ENCODE measurements at places on chromosomes 16 and 17. TPM values are rescaled to one million over a fixed set of nuclear protein-coding genes. Genes with fewer than 3 reads are reported as not detected.

DNA sequence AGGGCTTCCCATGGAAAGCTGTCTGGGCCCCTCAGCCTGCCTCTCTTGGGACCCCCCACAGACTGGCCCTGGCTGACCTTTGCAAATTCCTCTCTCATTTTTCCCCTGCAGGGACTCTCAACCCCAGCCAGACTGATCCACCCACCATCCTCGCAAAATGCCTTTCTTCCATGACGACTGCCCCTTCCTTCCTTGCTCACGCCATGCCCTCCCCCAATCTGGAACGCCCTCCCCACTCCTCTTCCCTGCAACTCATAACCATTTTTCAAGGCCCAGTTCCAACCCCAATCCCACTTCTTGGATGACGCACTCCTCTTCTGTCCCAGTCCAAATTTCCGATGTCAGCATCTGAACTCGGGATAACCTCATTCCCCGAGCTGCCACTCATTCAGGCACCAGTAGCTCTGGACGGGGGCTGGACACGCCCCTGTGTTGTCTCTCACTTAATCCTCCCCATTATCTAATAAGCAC is 1.3 kb upstream of the DNAI2 start:
- no peak for DNase-seq

DNA sequence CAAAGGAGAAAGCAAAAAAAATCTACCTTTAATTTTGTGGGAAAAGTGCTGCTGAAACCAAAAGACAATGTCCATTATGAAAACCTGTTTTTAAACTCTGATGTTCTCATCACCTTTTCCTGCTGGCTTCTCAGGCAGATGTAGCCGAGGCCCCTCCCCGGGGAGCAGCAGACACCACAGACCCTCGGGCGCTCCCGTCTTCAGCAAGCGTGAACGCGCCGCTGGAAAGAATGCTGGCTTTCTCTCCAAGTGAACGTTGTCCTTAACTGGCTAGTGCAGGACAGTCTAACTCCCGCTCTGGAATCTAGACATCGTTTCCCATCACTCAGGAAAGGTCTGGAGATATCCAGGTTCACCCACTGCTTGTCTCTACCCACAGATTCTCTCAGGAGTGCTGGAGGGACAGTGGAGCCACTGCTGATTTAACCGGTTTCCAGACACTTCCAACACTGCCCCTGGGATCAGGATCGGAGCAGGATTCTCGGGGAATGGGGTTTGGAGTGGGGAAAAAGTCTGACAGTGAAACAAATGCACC is 211.2 kb downstream of the RBFOX3 start:
- no peak for DNase-seq

- peak; percentile 7 for DNase-seq
Measured at GRCh38 chr16:85431431-85432124, 181.5 kb upstream of the GSE1 start.

DNA sequence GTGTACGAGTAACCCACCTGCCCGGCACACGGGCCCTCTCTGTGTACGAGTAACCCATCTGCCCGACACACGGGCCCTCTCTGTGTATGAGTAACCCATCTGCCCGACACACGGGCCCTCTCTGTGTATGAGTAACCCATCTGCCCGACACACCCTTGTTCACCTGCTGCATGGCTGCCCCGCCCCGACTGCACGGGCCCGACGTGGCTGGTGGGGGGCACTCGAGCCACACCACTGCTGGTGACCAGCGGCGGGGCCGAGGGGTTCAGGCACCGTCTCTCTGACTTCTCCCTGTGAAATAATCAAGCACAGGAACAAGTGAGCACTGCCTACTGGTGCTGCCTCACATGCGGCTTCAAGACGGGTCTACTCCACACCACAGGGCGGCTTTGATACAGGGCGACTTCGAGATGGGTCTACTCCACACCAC is 22.1 kb downstream of the MAP1LC3B start:
- DNase-seq = no peak

- no peak for DNase-seq
Measured at GRCh38 chr17:66073384-66073783, 118.5 kb downstream of the CEP112 start.

Gene LITAF
- 171 TPM for total RNA-seq

- DNase-seq = no peak
Measured at GRCh38 chr17:1958134-1958881, 66.8 kb downstream of the RTN4RL1 start.

- no peak for DNase-seq
Measured at GRCh38 chr16:58465817-58466216, 34.1 kb upstream of the NDRG4 start.

DNA sequence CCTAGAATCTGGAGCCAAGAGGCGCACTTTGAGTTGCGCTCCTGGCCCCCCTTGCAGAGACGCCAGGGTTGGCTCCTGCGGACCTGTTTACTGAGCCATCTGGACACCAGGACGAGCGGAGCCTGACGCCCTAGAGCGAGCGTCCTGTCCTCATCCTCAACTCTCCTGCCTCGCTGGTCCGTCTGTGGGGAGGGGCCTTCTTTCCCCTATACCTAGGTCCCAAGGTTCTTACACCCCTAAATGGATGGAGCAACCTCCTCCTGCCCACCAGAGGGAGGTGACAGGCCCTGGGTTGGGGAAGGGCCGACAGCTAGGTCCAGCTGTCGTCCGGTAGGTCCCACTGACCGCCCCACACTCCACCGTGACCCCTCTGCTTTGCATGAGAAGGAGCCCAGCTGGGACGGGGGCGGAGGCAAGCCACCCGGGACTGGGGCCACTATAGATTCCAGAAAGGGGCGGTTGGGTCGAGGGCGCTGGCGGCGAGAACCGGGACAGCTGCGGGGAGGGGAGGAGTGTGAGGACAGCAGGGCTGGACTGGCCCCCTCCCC is 3.1 kb upstream of the LHX1 start:
- no peak for DNase-seq

DNA sequence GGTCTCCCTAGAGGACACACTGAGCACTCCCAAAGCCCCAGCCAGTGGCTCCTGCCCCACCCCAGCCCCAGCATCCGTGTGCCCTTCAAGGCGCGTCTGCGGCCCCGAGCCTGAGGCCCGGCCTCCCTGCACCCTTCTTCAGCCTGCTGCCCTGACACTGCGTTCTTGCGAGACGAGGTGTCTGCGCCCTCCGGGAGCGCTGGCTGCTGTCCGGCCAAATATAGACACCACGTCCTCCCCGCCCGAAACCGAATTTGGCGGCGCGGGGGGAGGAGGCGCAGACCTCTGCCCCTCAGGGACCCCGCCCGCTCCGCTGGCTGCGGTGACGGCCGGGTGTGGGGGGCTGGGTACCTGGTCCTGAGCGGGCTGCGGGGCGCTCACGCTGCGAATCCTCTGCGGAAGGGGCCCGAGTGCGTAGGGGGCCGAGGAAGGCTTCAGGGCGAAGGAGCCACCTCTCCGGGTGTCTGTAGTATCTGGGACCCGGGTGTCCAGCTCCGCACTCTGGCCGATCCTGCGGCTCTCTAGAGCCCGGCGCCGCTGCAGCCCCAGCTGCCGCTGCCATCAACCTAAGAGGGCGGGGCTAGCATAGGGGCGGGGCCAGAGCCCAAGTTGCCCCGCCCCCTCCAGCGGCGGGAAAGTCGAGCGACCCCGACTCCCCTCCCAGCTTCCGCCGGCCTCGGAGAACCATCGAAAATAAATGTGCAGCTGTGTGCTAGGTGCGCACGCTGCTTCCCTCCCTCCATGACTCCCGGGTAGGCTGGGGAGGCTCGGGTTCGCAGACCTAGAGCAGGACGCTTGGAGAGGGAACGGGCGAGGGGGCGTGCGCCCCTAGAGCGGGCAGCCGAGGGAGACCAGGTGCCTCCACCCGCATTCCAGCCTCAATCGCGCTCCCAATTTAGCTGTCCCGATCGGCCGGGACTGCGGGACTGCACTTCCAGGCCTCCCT is at the start of gene CORO6:
Gene CORO6, minus strand, starts transcription at position 576 of the 946 bp plus-strand sequence. CDS start 1,491 bp downstream, outside the sequence.
- DNase-seq = peak; percentile 35

Gene TNFRSF13B
- 0.79 TPM for total RNA-seq

DNA sequence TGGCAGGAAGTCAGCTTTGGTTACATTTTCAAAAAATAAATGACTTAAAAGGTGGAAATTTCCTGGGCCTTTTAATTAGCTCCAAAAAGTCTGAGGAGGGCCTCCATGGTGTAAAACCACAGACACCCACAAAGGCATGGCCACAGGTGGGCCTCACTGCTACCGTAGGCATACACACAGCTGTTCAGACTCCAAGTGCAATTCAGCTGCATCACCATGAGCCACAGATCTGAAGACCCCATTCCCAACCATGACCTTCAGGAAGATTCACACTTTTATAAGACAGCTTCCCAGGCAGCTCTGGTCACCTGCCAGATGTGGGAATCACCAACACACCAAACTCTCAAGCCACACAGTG is 20.6 kb downstream of the CSNK2A2 start:
- DNase-seq = no peak

Gene GDPD3
- total RNA-seq = 88.7 TPM

- no peak for DNase-seq
Measured at GRCh38 chr16:73252446-73252845, 204.5 kb upstream of the ZFHX3 start.

- DNase-seq = no peak
Measured at GRCh38 chr17:71234349-71234748, 886.5 kb upstream of the SOX9 start.

DNA sequence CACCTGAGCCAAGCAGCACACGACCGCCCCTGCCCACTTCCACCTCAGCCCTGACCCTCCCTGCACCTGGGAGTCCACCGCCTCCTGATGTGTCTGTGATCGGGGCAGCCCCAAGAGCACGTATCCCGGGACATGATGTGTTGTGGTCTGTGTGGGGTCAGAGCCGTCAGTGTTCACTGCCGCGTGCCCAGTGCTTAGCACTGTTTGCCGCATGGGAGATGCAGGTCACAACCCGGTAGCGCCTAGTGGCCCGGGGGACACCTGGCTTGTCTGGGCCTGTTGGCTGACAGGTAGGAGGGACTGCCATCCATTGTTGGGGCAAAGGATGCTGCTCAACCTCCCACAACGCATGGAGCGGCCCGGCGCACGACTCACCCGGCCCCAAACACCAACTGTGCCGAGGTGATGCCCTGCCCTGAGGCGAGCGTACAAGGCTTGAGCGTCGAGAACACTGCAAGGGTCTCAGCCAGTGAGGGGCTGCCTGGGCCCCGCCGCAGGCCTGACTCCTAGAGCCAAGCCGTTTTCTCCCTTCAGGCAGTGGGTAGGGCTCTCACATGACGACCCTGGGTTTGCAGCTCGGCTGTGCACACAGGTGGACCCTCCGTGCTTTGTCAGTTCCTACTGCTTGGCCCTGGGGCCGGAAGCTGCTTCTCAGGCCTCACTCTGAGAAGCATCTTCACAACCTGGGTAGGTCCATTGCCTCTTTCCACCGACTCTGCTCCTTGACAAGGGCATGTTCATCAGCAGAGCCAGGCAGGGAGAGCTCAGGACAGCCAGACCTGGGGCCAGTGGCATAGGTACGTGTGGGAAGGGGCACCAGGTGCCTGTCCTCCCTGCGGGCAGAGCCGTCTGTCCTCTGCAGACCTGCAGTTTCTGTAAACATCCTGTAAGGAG is 5.9 kb upstream of the C16orf95 start:
- no peak for DNase-seq

Gene CES4A
- total RNA-seq = 12.1 TPM

GRCh38 chr17:40647624-40648383 is at the start of gene SMARCE1:
Gene SMARCE1 (minus strand): TSS chr17:40647818. CDS start chr17:40645802, 2,016 bp downstream.
- DNase-seq = peak; percentile 79

DNA sequence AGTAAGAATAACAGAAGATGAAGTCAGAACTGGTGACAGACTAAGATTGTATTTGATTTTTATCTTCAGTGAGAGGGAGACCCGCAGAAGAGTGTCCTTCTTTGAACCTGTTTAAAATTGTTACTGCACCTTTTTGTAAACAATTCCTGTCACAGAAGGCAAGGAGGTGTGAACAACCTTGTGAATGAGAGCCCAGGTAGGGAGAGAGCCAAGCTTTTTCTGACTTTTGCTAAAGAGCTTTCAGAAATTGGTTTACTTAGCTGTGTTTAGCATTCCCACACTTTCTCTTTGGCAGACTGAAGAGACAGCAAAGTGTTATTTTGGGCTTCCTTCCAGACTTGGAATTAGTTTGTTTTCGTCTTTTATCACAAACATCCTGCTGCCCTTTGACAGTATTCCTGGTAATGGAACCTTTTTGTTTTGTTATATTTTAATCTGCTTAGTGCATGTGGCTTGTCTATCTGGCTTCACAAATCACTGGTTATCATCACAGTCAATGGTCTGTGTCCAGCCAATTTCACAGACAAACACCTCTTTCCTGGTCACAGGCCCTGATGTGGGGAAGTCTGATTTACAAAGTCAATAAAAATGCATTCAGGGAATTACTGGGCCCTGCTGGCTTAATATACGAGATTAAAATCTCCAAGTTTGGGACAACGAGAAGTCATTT is 85.7 kb upstream of the HS3ST2 start:
- no peak for DNase-seq

- no peak for DNase-seq
Measured at GRCh38 chr17:49645654-49646053, 32.2 kb downstream of the SPOP start.

- no peak for DNase-seq
Measured at GRCh38 chr16:50458667-50459495, 89.3 kb upstream of the NKD1 start.

DNA sequence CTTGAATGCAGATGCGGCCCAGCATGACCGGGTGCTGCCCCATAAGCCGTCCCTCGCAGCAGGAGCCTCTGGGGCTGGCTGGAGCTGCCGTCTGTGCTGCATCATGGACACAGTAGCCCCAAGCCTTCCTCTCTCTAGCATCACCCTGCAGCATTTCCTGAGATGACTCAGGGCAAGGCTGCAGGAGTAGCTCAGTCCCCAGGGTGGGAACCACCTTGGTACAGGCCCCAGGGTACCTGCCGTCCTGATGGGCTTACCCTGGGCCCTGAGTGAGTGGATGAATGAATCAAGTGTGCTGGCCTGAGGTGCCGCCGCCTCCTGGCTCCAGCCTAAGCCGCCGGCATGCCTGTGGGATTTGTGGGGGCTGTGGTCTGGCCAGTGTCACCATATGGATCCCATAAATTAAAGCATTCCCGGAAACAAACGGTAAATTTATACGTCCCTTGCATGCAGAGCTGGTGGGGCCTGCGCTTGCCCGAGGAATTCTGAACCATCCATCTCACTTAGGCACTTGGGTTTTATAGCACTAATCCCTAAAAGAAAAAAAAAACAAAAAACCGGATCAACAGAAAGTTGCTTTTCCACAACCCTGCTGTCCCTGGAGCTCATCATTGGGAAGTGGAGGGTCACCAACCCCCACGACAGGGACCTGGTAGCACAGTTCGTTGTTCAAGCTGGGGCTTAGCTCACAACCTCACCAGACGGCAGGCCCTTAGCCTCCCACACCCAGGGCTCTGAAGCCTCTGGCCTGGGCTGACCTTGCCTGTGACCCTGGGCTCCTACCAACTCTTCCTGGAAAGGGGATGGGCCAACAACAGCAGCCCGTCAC is 242.6 kb upstream of the CIBAR2 start:
- no peak for DNase-seq

DNA sequence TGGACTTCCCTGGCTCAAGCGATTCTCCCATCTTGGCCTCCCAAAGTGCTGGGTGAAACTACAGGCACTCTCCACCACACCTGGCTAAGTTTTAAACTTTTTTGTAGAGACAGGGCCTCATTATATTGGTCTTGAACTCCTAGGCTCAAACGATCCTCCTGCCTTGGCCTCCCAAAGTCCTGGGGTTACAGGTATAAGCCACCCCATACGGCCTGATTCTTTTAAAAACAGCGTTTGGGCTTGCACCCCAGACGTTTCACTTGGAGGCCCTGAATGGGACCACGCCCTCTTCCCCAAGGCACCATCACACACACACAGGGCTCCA is 29.4 kb upstream of the GINS2 start:
- no peak for DNase-seq

- DNase-seq = no peak
Measured at GRCh38 chr17:38568845-38569510, 36.8 kb downstream of the SRCIN1 start.

Gene SMTNL2
- 0.25 TPM for total RNA-seq
